ENCODE measurements at places on chromosomes 4 and X.

GRCh38 chr4:26861434-26862186 is 969 bp downstream of the STIM2 start:
- H3K36me3 ChIP-seq, result peaks cover 4% of the 10 kb centered on the region
- H3K4me3 ChIP-seq, result peak overlapping the region; percentile 92
- peak; percentile 79 for DNase-seq
- H3K27ac ChIP-seq, result peak overlapping the region; percentile 99
- no peaks in the 10 kb centered on the region for H3K27me3 ChIP-seq

- peaks cover 3% of the 10 kb centered on the region for H3K27me3 ChIP-seq
- no peaks in the 10 kb centered on the region for H3K4me1 ChIP-seq
- H3K4me3 ChIP-seq, result no peak overlapping the region
- DNase-seq, result no peak
Measured at GRCh38 chr4:3816983-3817960, 51.1 kb downstream of the ADRA2C start.

GRCh38 chrX:2782171-2782570 is 30.3 kb downstream of the XG start:
- H3K27me3 ChIP-seq, result peaks cover 12% of the 10 kb centered on the region
- no peaks in the 10 kb centered on the region for H3K4me1 ChIP-seq
- DNase-seq, result no peak
- no peak overlapping the region for H3K4me3 ChIP-seq
- H3K36me3 ChIP-seq, result no peaks in the 10 kb centered on the region

DNA sequence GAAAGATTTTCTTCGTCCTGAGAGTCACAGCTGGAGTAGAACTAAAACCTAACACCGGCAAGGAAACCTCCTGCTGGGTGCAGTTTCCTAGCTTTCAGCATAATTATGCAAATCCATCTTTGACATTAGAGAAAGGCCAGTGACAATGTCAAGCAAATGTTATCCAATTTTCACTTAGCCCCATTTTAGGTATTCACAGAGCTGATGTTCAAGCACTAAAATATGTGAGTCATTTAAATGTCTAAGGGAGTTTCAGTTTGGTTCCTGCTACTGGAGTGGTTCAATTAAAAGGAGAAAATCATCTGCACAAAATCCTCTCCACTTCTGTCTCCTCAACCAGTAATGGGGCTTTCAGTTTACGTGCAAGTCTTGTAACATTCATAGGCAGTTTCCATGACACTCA is 37.1 kb upstream of the AMOT start:
- no peak overlapping the region for H3K27ac ChIP-seq
- H3K27me3 ChIP-seq, result no peaks in the 10 kb centered on the region
- no peak for DNase-seq
- no peak overlapping the region for H3K4me3 ChIP-seq
- H3K36me3 ChIP-seq, result no peaks in the 10 kb centered on the region

Measured in stimulated activated naive B cell treated with anti-CD40 and anti-IgM and Interleukin-4, amounts not matched to agents 10 μg/mL and 1 μg/mL and 100 μg/mL, for 72 hours (primary cell).